Osteoblast (primary cell): ENCODE measurements at places on chromosomes 6 and 20. TPM values are rescaled to one million over a fixed set of nuclear protein-coding genes. Genes with fewer than 3 reads are reported as not detected.
A peak's percentile ranks its signal among the peaks of the same experiment; 100 is the strongest.

Gene TMC2
- total RNA-seq = not detected in 2 replicates

- no peak for DNase-seq
- no peaks in the 10 kb centered on the region for H3K36me3 ChIP-seq
- H3K4me3 ChIP-seq = no peak overlapping the region
- no peaks in the 10 kb centered on the region for H3K27me3 ChIP-seq
- no peak overlapping the region for H3K27ac ChIP-seq
- no peaks in the 10 kb centered on the region for H3K4me1 ChIP-seq
Observed at GRCh38 chr6:98769546-98769945, 64.8 kb upstream of the POU3F2 start.

DNA sequence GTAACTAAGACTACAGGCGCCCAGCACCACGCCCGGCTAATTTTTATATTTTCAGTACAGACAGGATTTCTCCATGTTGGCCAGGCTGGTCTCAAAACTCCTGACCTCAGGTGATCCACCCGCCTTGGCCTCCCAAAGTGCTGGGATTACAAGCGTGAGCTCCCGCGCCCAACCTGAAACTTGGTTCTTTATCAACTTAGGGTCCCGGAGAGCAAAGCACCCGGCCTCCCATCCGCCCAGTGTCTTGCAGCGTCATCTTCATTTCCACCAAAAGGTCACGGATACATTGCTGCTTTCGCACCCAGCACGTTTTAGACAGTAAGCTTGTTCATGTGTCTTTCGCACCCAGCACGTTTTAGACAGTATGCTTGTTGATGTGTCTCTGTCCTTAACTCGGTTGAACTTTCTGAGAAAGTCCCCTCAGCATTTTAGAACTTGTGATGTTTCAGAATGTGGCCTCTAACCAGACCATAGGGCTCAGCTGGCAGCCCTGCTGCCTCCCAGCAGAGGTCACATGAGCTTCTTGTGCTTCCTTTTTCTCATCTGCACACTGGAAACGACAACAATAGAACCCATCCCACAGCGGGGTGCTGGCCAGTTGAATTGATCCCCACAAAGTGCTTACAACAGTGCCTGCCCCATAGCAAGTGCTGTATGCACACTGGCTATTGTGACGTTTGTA lies 48.8 kb downstream of the PRR18 start:
- H3K4me1 ChIP-seq = no peaks in the 10 kb centered on the region
- H3K27me3 ChIP-seq = peaks cover 10% of the 10 kb centered on the region
- DNase-seq = no peak
- H3K27ac ChIP-seq = no peak overlapping the region
- no peak overlapping the region for H3K4me3 ChIP-seq
- no peaks in the 10 kb centered on the region for H3K36me3 ChIP-seq

GRCh38 chr6:119966484-119966883 lies 616.9 kb upstream of the MAN1A1 start:
- H3K27ac ChIP-seq = no peak overlapping the region
- H3K4me1 ChIP-seq = no peaks in the 10 kb centered on the region
- no peaks in the 10 kb centered on the region for H3K27me3 ChIP-seq
- DNase-seq = no peak
- H3K4me3 ChIP-seq = no peak overlapping the region
- no peaks in the 10 kb centered on the region for H3K36me3 ChIP-seq

- DNase-seq = no peak
- H3K4me1 ChIP-seq = peaks cover 16% of the 10 kb centered on the region
- no peak overlapping the region for H3K4me3 ChIP-seq
- no peaks in the 10 kb centered on the region for H3K27me3 ChIP-seq
- peak overlapping the region; percentile 67 for H3K27ac ChIP-seq
- peaks cover 16% of the 10 kb centered on the region for H3K36me3 ChIP-seq
Observed at GRCh38 chr6:127971386-127971785, 70.5 kb upstream of the THEMIS start.

DNA sequence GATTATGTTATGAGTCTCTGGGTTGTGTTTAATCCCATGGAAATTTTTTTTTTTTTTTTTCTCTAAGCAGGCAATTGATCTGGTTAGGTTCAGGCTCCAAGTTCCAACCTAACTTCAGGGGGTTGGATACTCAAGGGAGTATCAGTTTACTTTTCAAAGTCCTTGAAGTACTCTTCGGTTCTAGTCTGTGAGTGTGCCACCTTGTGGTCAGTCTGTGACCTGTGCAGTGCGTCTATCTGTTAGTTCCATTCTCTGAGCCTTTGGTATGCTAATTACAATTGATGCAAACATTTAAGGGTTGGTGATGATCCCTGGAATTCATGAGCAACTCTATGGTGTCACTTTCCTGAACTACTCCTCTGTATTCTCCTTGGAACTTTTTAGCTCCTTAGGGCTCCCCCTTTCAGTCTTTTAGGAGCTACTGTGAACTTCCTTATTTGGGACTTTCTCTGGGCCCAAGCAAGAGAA lies 342.0 kb downstream of the SOX4 start:
- DNase-seq = no peak
- no peaks in the 10 kb centered on the region for H3K27me3 ChIP-seq
- H3K36me3 ChIP-seq = no peaks in the 10 kb centered on the region
- H3K27ac ChIP-seq = peak overlapping the region; percentile 34
- no peak overlapping the region for H3K4me3 ChIP-seq

GRCh38 chr6:151722342-151722741 lies 85.1 kb upstream of the ESR1 start:
- H3K36me3 ChIP-seq = no peaks in the 10 kb centered on the region
- no peaks in the 10 kb centered on the region for H3K27me3 ChIP-seq
- H3K27ac ChIP-seq = no peak overlapping the region
- no peak for DNase-seq
- no peak overlapping the region for H3K4me3 ChIP-seq

- no peak overlapping the region for H3K4me3 ChIP-seq
- no peak for DNase-seq
- H3K4me1 ChIP-seq = no peaks in the 10 kb centered on the region
- peaks cover 68% of the 10 kb centered on the region for H3K36me3 ChIP-seq
- H3K27me3 ChIP-seq = no peaks in the 10 kb centered on the region
Observed at GRCh38 chr6:82204020-82204419, 43.5 kb downstream of the IBTK start.

Gene FAM229B
- 11.6 and 17.4 TPM in 2 replicates for total RNA-seq

DNA sequence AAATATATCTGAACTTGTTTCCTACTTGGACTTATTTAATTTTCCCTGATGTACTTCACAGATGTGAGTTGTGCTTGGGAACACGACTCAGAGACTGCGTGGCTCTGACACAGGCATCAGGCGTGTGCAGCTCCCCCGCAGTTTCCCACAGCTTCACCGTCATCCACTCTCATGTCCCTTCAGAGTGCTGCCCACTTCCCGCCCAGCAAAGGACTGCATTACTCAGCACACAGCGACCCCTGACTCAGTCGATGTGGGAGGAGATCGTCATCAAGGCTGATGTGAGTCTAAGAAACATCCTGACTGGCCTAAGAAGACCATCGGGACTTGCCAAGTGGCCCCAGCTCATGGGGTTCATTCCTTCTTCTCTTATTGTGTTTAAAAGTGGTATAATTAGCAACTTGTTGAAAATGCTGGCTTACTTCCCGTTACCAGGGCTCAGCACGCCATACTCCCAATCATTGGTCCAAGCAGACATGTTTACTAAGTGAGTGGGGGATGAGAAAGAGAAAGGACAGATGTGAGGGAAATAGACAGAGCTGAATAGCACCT lies 539.4 kb upstream of the JARID2 start:
- peaks cover 45% of the 10 kb centered on the region for H3K4me1 ChIP-seq
- H3K27ac ChIP-seq = peak overlapping the region; percentile 100
- H3K36me3 ChIP-seq = no peaks in the 10 kb centered on the region
- DNase-seq = peak; percentile 89
- H3K4me3 ChIP-seq = peak overlapping the region; percentile 5

DNA sequence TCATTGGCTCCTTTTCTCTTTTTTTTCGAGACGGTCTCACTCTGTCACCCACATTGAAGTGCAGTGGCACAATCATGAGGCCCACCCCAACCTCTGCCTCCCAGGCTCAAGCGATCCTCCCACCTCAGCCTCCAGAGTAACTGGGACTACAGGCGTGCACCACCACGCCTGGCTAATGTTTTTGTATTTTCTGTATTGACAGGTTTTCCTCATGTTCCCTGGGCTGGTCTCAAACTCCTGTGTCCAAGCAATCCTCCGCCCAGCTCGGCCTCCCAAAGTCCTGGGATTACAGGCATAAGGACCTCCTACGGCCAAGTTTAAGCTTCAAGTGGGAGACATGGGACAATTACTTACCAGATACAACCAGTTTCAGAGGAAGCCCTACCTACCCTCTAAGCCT lies 9.4 kb upstream of the POU5F1 start:
- H3K27me3 ChIP-seq = no peaks in the 10 kb centered on the region
- H3K36me3 ChIP-seq = no peaks in the 10 kb centered on the region
- no peak overlapping the region for H3K27ac ChIP-seq
- peak overlapping the region; percentile 70 for H3K4me3 ChIP-seq
- peaks cover 7% of the 10 kb centered on the region for H3K4me1 ChIP-seq

DNA sequence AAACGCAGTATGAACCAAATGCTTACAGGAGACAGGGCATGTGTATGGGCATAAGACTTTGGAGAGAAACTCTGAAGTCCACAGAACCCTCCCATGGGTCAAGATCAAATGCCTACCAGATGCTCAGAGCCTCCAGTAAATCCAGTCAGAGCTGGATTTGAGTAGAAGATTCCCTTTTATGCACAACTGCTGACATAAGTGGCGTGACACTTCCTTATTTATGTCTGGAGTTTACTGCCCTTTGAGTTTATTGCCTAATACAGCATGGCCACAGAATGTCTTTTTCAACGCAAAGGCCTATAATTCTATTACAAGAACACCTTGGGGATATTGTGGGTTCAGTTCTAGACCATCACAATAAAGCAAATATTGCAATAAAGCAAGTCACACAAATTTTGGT lies 220.0 kb upstream of the FOXQ1 start:
- no peaks in the 10 kb centered on the region for H3K36me3 ChIP-seq
- H3K4me1 ChIP-seq = no peaks in the 10 kb centered on the region
- no peak overlapping the region for H3K4me3 ChIP-seq
- no peak overlapping the region for H3K27ac ChIP-seq
- no peaks in the 10 kb centered on the region for H3K27me3 ChIP-seq
- DNase-seq = no peak

GRCh38 chr6:25942561-25943147 lies 12.2 kb upstream of the SLC17A2 start:
- DNase-seq = peak; percentile 80
- no peaks in the 10 kb centered on the region for H3K36me3 ChIP-seq
- no peak overlapping the region for H3K27ac ChIP-seq
- H3K4me1 ChIP-seq = no peaks in the 10 kb centered on the region

Gene FKBP1A
- total RNA-seq = 150 and 154 TPM in 2 replicates

DNA sequence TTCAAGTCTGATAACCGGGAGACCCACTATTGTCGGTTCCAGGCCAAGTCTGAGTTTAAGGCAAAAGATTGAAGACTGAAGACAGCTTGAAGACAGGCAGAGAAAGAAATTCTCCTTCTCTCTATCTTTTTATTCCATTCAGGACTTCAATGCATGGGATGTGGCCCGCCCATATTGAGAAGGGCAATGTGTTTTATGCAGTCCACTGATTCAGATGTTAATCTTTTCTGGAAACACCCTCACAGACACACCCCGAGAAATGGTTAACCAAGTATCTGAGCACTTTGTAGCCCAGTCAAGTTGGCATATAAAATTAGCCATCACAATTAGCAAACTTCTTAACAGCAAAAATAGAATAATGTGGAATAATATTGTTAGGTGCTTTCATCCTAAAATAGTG lies 75.5 kb upstream of the FABP7 start:
- DNase-seq = no peak
- no peaks in the 10 kb centered on the region for H3K36me3 ChIP-seq
- H3K4me3 ChIP-seq = no peak overlapping the region
- H3K27me3 ChIP-seq = no peaks in the 10 kb centered on the region

DNA sequence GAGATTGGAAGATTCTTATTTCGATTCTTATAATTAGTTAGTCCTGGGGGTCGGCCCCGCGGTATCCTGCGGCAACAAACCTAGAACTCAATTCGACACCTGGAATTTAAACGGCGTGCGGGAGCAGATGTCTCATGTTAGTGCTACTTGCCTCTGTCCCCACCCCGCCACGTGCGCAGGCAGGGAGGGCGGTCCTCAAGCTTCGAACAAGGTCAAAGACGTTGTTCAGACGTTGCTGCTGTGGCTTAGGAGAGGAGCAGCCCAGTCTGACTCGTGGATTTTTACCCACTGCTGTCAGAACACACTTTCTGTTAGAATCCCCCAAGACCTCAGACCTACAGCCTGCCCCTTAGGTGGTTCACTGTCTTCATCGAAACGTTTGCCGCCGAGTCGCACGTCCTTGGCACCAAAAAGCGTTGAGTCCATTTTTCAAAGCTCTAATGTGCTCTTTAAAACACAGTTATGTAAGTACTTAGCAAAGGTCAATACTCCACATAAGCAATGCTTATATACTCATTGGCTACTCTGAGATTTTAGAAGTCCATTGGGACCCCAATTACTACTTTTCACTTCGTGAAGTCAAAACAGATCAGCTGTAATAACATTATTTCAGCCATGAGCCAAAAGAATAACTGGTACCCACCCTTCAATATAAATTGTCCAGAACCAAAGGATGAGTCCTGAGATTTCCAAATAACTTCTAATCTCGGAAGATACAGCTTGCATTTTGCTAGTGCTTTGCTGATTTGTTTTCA lies 2.7 kb upstream of the C6orf62 start:
- H3K27ac ChIP-seq = peak overlapping the region; percentile 99
- H3K27me3 ChIP-seq = no peaks in the 10 kb centered on the region
- peak; percentile 47 for DNase-seq
- H3K4me3 ChIP-seq = peak overlapping the region; percentile 97
- H3K36me3 ChIP-seq = peaks cover 14% of the 10 kb centered on the region
- H3K4me1 ChIP-seq = peaks cover 6% of the 10 kb centered on the region

DNA sequence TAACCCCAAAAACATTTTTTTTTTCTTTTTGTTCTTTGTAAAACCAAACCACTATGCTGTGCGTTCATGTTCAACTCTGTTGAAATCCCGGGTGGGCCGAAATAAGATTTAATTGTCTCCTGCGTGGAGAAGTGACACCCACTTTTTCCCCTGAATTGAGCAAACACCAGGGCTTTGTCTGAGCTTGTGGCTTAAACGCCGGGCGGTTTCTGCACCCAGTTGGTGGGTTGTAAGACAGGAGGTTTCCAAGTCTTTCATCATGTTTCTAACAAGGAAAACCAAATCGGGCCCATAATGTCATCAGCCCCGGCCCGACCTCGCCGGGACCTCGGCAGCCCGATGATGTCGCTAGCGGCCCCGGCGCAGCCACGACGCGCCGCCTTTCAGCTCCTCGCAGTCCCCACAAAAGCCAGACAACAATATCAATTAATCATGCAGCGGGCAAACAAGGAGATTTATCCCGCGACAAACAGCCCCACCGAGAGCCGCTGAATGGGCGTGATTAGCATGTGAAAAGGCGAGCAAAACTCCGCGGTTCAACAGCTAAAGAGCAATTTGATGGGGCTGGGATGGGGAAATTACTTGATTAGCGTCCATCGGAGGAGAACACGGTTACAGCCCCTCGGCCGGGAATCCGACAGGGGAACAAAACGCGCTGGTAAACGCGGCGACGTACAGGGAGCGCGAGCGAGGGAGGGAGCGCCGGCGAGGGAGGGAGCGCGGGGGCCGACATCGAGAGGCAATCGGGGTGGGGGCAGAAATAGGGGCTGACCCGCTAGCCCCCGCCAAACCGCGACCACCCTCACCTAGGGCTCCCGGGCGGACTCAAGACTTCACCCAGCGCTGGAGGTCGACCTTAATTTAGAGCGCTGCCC lies 5.3 kb downstream of the LINC00237 start:
- no peak overlapping the region for H3K4me3 ChIP-seq
- peaks cover 78% of the 10 kb centered on the region for H3K27me3 ChIP-seq
- no peaks in the 10 kb centered on the region for H3K36me3 ChIP-seq
- peak; percentile 60 for DNase-seq
- peaks cover 4% of the 10 kb centered on the region for H3K4me1 ChIP-seq
- no peak overlapping the region for H3K27ac ChIP-seq
